ENCODE measurements at places on chromosomes 16 and 17. TPM values are rescaled to one million over a fixed set of nuclear protein-coding genes. Genes with fewer than 3 reads are reported as not detected.

- DNase-seq = no peak
Measured at GRCh38 chr16:79714440-79714839, 113.9 kb upstream of the MAF start.

- DNase-seq = no peak
Measured at GRCh38 chr17:17491546-17491988, 4.6 kb downstream of the RASD1 start.

GRCh38 chr17:58043221-58044181, 36.5 kb upstream of the SRSF1 start:
- DNase-seq = no peak

The CA5A gene
- 0.11 TPM for polyA plus RNA-seq

DNA sequence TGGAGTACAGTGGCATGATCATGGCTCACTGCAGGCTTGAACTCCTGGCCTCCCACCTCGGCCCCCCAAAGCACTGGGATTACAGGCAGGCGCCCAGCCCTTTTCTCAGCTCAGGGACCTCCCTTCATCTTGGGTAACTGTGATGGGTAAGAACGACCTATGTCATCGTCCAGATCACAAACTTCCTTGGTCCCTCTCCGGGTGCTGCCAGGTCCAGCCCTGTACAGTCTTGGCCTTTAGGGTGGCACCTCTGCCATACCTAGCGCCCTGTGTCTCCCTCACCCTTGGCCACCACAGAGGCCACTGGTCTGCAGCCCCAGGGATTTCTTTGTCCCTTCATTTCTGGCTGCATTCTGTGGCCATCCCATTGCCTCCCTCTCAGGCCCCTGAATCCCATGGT, 29.7 kb upstream of the ZFP90 start:
- DNase-seq = no peak

DNA sequence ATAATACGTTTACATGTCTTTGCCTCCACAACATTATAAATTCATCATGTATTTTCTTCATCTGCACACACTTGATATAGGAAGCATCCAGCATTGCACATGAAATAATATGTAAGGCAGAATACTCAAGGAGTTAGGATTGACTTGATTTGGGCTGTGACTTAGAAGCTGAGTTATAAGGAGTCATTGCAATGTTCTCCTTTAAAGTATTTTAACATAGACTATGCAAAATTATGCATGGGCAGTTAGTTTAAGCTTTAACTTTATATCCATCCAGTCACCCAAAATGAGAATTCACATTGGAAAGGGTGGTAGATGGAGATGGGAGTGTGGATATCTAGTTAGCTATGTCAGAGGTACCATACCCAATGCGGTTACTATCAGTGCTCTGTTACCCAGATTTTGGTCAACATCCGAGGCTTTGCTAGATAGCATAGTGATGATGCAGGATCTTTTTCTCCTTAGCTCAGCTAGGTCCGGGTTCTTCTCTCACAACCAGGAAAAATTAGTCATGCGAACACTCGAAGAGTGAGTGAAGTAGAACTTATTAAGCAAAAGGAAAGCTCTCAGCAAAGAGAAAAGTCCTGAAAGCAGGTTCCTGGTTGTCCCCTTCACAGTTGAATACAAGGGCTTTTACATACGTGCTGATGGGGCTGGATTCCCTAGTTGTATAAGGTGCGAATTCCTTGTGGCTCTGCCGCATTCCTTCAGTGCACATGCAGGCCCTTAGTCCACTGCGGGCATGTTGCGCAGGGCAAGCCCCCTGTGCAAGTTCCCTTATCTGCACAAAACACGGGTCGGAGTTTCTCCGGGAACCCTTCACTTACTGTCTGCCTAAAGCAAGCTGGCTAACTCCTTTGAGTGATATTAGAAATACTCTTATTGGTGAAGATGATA, 73.1 kb upstream of the FAM20A start:
- DNase-seq = no peak

DNA sequence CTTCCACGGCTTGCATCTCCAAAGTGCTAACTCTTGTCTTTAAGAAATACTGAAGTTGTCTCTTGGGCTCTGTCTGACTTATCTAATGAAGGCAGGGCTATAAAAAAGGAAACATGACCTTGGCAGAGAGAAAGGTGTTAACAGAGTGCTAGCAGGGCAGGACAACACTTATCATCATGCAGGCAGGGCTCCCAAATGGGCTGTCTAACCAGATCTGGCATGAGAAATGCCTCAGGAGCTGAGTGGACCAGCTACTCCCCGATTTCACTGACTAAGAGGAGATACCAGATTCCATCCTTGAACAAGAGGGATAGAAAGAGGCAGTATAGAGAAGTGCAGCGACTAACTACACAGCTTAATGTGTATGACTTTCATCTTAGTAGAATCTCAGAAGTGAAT, 32.6 kb downstream of the PMP22 start:
- no peak for DNase-seq

- no peak for DNase-seq
Measured at GRCh38 chr16:8928467-8928957, 35.2 kb downstream of the USP7 start.

- no peak for DNase-seq
Measured at GRCh38 chr16:79301051-79301450, 299.5 kb downstream of the MAF start.

The GNGT2 gene
- 1.1 TPM for polyA plus RNA-seq

The CA10 gene
- polyA plus RNA-seq = 17.3 TPM

DNA sequence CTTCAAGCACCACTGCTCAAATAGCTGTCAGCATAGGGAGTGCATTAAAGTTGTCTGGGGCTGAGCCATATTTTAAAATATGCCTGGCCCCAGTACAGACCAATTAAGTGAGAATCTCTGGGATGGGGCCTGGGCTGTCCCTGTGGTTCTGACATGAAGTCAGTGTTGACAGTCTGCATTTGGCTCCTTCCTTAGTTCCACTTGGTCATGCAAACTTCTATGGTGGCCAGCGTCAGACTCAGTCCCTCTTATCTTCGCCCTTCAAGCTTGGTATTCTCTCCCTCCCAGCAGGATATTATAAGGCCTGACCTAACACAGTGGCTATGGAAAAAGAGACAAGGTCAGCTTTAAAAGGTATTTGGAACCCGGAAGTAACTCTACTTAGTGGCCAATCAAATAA, 177.2 kb downstream of the PMP22 start:
- DNase-seq = no peak

GRCh38 chr16:70561623-70562022, 38.0 kb downstream of the SF3B3 start:
- no peak for DNase-seq

- peak; percentile 38 for DNase-seq
Measured at GRCh38 chr17:5675625-5676421, 91.5 kb upstream of the NLRP1 start.

DNA sequence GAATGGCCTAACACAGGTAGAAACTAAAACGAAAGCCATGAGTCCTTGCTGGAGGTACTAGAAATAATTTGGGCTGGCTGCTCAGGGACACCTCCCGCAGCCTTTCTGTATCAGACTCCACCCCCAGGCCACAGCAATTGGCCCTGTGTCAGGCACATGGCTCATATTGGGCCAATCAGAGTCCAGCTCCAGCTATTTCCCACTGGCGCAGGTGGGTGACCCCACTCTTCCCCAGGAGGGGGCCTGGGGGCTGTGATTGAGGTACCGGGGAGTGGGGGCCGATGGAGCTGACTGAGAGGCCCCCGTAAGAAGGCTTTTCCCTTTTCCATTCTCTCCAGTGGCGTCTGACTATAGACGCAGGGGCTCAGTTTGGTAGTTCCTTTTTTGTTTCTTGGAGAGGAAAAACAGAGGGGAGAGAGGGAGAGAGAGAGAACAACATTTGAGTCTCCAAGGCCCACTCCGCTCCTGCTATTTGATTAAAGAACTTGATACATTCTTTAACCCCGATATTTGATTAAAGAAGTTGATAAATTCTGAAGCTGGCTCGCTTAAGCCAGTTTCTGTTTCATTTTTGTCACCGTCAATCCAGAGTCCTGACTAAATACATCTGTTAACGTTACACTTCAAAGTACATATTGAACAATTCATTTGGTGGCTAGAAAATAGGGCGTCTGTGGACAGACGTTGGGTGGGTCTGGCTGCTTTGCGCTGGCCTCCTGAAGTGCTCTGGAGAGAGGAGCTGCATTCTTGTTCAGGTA, 26.3 kb downstream of the FOXL1 start:
- no peak for DNase-seq

The KRTAP9-2 gene
- not detected for polyA plus RNA-seq

The PIRT gene
- polyA plus RNA-seq = not detected

- peak; percentile 50 for DNase-seq
Measured at GRCh38 chr16:13036600-13036999, 135.2 kb downstream of the SHISA9 start.

DNA sequence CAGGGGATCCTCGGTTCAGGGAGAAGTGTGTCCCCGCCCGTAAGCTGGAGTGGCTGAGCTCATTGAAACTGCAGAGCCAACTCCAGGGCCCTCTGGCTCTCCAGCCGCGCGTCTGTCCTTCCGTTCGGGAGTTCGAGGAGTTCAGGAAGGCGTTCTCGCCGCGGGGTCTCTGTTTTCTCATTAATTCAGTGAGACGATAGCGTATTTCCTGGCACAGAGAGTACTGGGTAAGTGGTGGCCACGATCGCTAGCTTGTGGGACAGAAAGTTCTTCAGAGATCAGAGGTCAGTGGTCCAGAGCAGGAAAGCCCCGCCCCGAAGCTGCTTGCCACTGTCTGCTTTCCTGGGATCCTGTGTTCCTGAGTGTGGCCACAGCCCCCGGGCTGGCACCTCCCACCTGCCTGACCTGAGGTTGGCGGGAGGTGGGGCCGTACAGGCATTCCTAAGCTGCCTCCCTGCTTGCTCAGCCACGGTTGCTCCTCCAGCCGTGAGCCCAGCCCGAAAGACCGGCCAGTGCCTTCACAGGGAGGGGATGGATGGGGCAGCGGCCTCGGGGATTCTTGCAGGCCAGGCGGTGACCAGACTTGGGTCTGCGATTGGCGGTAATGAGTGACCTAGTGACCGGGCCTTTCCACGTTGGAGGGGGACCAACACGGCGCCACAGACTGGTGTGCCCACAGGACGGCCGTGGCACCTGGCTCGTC, 8.9 kb downstream of the BAIAP2 start:
- no peak for DNase-seq

- no peak for DNase-seq
Measured at GRCh38 chr17:30132615-30133014, 16.0 kb downstream of the NSRP1 start.

The PROCA1 gene
- polyA plus RNA-seq = 5.2 TPM

DNA sequence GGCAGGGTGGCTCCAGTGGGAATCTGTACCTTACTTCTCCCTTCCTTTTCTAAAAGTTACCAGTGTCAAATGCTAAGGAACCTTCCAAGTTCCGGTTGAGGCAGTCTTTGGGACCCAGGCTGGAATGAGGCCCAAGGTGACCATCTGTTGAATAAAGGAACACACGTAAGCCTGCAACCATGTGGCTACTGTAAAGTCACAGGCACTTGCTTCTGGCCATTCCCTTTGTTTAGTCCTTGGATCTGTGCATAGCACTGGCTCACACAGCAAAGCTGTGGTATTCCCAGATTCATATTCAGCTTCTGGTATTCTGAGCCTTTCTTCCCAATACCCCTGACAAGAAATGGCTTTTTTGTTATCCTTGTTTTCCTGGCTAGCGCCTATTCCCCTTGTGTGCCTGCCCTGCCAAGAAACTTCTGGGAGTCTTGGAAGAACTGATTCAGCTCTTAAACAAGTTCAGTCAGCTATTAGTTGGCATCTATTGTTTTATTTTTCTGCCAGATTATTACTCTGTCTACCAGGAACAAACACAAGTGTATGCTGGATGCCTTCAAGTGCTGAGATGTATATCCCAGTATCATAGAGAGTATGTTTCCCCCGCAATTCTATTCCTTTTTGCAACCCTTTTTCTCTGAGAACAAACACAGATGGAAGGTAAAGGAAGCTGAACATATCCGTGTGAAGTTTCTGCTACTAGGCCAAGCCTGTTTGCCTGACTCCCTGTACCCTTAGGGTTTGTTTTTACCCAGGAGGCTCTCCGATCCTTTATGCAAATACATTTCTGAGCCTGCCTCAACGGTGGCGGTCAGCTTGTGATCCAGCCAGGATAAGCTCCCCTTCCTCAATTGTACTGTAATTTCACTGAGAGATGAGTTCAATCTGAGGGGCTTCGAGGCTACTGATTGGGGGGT, 13.2 kb downstream of the TMEM238L start:
- DNase-seq = no peak

GRCh38 chr17:82320956-82321927, 3.8 kb upstream of the CD7 start:
- DNase-seq = no peak

- DNase-seq = no peak
Measured at GRCh38 chr17:3708366-3708765, 12.4 kb upstream of the P2RX5 start.

The OTOP3 gene
- not detected for polyA plus RNA-seq

DNA sequence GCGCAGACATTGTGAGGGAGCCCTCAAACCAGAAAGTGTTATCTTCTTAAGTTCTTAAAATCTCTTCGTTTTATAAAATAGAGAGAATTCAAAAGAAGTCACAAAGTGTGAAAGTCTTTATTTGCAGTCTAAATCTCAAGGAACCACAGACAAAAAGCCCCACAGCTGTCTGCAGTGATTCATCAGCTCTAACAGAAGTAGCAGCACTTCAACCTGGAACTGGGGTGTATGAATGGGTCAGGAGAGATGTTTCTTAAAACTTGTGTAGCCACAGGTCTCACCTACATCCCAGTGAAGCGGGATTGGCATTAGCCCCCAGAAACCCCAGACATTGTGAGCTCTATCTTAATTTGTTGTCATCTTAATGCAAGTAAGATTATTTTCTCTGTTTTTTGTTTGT, 61.1 kb downstream of the CDYL2 start:
- DNase-seq = no peak

The GRN gene
- 258 TPM for polyA plus RNA-seq

DNA sequence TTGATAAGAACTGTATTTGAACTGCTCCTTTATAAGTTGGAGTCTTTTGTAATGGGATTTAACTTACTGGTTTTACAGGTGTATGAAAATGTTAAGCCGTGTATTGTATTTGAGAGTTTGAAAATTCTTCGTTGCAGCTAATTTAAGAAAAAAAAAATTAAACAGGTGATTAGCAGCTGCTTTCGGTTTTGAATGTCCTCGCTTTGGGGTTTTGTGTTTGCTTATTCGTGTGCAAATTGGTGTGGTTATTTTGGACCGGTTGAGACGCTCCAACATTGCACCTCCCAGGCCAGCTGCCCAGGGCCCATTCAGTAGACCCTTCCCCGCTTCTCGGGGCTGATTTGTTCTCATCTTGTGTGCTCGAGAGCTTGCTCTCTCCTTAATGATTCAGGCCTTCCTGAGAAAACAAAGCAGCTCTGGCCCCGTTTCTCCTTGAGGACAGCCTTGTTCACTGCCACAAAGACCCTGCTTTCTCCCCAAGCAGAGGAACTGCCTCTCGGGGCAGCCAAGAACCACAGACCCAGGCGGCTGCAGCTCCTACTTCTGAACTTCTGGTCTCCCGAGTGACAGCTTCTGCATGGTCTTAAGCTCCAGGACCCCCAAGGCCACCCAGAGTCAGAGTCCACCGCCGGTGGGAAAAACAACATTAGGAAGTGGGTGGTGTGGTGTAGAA, 100.5 kb downstream of the MSI2 start:
- no peak for DNase-seq
